ENCODE measurements at places on chromosomes 1 and 21.

DNA sequence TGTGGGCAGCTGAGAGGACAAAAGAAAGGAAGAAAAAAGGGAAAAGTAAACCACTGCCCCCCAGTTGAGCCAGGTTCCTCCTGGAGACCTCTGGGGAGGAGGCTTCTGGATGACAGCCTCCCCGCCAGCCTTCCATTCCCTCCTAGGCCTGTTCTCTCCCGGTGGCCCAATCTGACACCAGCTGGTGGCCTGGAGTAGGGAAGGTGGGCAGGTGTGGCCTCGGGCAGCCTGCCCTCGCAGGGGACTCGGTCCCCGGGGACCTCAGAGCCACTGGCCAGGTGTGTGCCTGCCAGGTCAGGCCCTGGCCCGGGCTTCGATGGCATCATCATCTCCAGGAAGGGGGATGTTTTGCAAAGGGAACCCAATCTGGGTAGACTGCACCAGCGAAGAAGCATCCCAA is 159.0 kb downstream of the CASZ1 start:
- no peak for DNase-seq

- no peak for DNase-seq
Observed at GRCh38 chr1:68506386-68506785, 9.5 kb upstream of the DEPDC1 start.

DNA sequence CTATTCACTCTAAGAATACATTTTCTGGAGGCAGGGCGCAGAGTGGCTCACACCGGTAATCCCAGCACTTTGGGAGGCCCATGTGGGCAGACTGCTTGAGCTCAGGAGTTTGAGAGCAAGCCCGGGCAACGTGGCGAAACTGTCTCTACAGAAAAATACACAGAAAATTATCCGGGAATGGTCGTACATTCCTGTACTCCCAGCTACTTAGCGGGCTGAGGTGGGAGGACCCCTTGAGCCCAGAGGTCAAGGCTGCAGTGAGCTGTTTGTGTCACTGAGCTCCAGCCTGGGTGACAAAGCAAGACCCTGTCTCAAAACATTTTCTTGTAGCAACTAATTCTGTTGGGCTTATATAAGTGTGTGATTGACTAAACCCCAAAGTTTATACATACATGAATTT is 30.5 kb downstream of the GPR161 start:
- no peak for DNase-seq

- no peak for DNase-seq
Observed at GRCh38 chr1:201964261-201964660, 9.0 kb downstream of the TIMM17A start.

DNA sequence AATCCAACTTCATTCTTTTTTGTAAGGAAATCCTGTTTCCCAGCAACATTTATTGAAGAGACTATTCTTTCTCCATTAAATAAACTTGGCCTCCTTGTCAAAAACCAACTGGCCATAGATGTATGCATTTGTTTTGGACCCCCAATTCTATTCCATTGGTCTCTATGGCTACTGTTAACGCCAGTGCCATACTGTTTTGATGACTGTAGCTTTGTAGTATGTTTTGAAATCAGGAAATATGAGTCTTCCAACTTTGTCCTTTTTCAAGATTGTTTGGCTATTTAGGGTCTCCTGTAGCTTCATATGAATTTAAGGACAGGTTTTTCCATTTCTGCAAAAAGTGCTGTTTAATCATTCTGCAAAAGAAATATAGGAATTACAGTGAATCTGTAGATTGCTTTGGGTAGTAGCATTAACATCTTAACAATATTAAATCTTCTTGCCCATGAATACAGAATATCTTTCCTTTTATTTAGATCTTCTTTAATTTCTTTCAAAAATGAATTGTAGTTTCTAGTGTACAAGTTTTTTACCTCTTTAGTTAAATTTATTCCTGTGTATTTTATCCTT is 61.3 kb downstream of the ITGB3BP start:
- no peak for DNase-seq

DNA sequence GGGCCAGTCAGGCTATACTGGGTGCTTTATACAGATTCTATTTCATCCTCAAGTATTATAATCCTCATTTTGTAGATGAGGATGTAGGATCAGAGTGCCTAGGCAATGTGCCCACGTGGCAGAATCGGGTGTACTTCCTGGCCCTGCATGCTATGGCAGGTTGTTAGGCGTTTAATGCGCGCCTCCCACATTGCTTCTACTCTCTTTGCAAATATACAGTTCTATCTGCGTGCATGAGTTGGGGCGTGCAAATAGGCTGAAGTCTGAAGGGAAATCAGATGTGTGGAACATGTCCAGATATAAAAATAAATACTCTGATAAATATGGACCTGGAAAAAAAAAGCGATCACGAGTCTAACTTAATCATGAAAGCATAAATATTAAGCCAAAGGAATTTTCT is 194.7 kb upstream of the FMN2 start:
- no peak for DNase-seq

DNA sequence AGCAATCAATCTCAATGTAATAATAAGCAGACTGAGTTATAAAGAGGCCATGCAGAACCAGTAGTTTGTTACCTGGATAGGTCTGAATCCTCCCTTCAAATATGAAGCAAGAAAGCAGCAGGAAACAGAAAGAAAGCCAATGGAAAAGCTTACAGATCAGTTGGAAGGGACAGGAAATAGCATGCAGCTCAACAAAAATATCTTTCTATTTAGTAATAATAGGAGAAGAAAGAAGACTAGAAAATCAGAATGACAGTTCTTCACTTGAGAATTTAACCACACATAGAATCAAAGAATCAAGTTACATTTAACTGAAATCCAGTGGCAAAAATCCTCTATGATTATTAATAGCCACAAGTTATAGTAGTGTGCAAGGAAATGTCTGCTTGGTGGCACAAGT is 194.4 kb downstream of the EIF4G3 start:
- no peak for DNase-seq

GRCh38 chr1:105636052-105636451 is 1420.4 kb upstream of the PRMT6 start:
- peak; percentile 4 for DNase-seq

GRCh38 chr1:992362-992761 is 7.5 kb downstream of the HES4 start:
- no peak for DNase-seq

DNA sequence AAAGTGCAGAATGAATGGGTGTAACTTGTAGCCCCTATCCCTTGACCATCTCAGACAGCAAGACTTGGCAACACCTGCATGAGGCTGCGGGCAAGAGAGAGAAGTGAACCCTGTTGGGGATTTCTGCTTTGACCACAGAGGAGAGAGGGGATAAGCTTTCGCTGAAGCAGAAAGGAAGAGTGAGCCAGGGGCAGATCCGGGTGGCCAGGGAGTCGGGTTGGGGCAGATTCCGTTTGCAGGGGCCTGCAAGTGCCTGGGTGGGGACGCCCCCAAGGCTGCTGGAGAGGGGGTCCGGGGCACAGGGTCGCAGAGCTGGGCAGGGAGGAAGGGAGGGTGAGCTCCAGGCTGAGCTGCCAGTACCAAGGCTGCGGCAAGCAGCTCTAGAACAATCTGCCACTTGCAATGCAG is 25.3 kb upstream of the PIK3CD start:
- DNase-seq = peak; percentile 10

DNA sequence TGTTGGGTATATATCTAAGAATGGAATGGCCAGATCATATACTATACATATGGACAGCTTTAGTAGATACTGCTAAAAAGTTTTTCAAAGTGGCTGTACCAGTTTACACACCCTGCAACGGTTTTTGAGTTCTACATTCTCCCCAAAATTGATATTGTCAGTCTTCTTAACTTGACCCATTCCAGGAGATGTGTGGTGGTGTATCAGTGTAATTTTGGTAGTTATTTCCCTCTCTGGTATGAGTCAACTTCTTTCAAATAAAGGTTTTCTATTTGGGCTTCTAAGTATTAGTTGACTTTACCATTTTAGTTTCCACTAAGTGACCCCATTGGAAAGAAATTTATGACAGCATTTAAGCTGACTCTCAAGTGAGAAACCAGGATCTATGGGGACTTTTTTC is 29.2 kb downstream of the INKA2 start:
- no peak for DNase-seq

- no peak for DNase-seq
Observed at GRCh38 chr1:81824759-81825158, 24.0 kb downstream of the ADGRL2 start.

GRCh38 chr1:203176273-203177035 is 828 bp upstream of the MYBPH start:
- DNase-seq = no peak

- no peak for DNase-seq
Observed at GRCh38 chr1:53628286-53628955, 110.5 kb downstream of the GLIS1 start.

- peak; percentile 60 for DNase-seq
Observed at GRCh38 chr1:113975211-113975895, 3.9 kb upstream of the OLFML3 start.

DNA sequence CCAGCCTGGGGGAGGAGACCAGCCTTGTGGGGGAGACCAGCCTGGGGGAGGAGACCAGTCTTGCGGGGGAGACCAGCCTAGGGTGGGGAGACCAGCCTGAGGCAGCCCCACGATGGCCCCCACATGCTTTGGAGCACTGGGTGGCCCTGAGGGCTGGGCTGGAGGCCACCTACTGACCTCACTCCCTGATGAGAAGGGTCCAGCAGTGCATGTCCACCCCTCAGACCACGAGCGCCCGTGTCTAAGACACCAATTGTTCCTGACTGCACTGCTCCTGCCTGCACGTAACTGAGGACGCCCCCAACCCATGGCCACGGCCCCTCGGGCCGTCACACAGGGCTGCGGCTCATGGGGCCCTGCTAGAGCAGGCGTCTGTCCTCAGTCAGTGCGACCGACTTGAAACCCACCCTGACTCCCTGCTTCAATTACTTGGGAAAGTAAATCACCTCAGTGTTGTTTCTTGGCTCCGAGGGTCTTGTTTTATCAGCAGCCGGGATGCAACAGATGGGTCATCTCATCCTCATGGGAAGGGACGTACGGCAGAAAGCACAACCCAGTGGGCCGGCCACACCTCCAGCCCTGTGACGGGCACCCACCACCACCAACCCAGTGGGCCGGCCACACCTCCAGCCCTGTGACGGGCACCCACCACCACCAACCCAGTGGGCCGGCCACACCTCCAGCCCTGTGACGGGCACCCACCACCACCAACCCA is at the start of gene SPATC1L:
SPATC1L (minus strand) TSS at position 550 of the 715 bp plus-strand sequence. CDS start 1,643 bp downstream, outside the sequence.
- no peak for DNase-seq

- no peak for DNase-seq
Observed at GRCh38 chr21:14356746-14357145, 26.2 kb downstream of the HSPA13 start.

GRCh38 chr1:26358411-26359384 is 4.8 kb upstream of the CRYBG2 start:
- no peak for DNase-seq

- DNase-seq = no peak
Observed at GRCh38 chr21:37383784-37384311, 17.3 kb downstream of the DYRK1A start.

DNA sequence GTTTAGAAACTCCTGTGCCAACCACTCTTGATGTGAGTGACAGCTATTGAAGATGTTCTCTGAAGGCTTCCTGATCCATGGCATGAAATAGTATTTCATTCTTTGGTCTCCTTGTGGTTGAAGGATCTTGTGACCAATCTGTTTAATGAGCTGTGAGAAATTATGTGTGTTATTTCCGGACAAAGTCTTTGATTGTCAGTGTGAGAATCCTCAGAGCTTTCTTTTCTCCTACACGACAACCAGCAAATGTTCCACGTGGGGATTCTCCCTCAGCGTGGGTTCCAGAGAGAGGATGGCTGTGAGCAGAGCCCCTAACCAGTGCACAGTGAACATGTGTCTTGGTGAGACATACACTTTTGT is 45.0 kb upstream of the HOOK1 start:
- no peak for DNase-seq

- no peak for DNase-seq
Observed at GRCh38 chr1:29639741-29640427, 403.6 kb downstream of the PTPRU start.

GRCh38 chr1:168792592-168793125 is 63.7 kb upstream of the DPT start:
- DNase-seq = peak; percentile 15

DNA sequence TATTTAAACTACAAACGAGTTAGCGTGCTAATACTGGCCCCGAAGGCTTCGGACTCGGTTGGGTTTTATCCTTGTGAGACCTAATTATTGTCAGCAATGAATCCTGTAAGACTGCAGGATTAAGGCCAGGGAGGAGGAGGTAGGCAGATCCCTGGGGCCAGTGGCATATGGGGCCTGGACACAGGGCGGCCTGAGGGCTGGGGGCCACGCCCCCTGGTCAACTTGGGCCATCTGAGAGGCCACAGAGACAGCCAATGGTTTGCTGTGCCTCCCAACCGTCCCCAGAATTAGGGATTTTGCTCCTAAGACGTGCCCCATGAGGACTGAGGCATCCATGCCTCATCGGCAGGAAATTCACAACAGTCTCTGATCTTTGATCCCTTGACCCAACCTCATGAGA is 31.1 kb upstream of the DISP3 start:
- no peak for DNase-seq

DNA sequence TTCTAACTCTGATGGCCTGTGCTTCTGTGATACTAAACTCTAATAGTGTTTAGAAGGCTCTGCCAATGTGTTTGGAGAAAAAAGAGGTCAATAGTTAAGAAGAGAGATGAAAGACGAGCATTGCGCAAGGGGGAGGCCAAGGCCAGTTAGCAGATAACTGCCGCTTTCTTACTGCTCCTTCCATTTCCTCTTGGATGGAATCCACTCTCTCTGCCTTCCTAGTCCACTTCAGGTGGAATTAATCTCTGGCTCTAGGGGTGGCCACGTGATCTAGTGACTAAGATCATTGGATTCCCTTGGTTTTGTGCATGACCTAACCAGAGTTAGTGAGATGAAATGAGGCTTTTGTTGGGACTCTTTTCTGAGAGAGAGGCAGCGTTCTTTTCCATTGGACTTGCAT is 148.3 kb downstream of the ACTL8 start:
- no peak for DNase-seq

- DNase-seq = no peak
Observed at GRCh38 chr1:61173118-61173517, 90.8 kb downstream of the NFIA start.

DNA sequence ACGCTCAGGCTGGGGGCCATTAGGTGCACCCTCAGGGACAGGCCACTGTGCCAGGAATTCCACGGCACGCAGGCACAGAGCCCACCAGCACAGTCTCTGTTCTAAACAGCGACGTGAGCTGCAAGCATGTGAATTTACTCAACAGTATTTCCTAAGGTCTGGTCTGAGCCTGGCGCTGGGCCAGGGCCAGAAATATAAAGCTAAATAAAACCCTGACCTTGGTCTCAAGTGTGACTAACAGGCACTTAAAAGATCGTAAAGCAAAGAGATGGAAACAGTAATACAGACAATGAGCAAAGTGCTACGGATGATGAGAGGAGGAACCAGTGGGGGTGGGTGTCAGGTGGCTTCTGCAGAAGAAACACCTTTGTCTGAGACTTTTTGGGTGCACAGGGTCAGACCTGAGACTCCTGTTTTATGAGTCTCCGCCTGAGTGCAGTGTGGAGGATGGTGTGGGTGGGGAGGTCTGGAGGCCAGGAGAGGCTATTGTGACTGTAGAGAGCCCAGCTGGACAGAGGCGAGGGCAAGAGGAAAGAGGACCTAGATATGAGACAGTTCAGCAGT is 53.4 kb upstream of the EDN2 start:
- DNase-seq = no peak

- DNase-seq = no peak
Observed at GRCh38 chr1:39047374-39048229, 21.5 kb downstream of the NDUFS5 start.

Measured in KBM-7 (cell line).